CD4-positive, alpha-beta T cell treated with Interleukin-15 for 4 hours (primary cell): ENCODE measurements at places on chromosomes 4 and X.

- DNase-seq, result no peak
Observed at GRCh38 chrX:107827852-107828251, 2.2 kb downstream of the MID2 start.

DNA sequence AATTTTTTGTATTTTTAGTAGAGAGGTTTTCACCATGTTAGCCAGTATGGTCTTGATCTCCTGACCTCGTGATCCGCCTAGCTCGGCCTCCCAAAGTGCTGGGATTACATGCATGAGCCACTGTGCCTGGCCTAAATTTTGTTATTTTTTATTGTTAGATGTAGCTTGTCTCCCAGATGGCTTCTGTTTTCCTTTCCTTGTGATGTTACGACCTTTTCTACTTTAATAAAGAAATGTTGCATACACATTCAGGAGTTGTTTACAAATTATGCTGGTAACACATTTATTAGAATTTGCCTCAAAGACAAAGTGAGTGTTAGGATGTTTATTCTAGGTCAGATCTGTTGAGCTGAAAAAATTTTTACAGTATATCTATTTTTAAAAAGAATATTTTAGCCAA, 18.4 kb downstream of the PDLIM5 start:
- DNase-seq, result no peak

DNA sequence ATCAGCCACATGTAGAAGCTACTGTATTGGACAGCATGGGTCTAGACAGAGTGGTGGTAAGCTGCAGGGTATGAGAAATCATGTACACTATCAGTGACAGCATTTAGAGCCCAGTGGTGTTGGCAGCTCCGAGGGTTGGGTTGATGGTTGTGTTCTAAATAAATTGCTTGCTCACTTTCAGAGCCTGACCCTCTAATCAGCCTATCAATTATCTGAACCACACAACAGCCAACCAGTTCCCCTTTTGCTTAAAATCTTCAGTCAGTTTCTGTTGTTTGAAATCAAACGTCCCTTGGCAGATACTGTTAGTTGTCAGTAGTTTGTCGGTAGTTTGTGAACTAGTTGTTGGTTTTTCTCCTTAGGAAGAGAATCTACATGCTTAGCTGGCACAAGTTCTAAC, 99.8 kb upstream of the RAI2 start:
- no peak for DNase-seq

DNA sequence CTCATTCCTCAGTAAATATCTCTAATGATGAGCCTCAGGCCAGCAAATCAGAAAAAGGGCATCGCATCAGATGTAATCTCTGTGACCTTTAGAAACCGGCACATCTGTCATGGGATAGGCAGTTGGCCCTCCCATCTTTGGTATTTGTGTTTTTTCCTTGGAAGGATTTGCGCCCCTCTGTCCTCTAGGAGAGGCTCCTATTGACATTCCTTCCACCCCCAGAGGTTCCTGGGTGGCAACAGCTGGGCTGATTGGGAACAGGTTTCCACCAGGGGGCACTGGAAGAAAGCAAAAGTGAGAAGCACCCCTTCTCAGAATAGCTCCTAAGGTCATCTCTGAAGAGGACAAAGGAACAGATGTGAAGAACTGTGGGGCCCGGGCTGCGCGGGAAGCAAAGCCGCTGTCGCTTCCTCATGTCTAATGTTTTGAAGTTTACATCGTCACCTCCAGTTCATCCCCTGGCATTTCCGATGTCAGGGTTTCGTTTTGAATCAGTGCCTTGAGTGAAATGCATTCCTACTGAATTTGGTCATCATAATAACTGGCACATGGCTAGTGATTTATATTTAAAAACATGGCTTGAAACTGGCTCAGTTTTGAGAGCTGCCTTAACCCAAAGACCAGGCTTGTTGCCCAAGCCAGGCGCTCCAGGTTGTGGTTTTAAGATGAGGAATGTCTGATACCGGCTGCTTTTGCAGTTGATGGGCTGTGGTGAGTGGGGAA, 6.2 kb downstream of the TXK start:
- DNase-seq, result peak; percentile 72

DNA sequence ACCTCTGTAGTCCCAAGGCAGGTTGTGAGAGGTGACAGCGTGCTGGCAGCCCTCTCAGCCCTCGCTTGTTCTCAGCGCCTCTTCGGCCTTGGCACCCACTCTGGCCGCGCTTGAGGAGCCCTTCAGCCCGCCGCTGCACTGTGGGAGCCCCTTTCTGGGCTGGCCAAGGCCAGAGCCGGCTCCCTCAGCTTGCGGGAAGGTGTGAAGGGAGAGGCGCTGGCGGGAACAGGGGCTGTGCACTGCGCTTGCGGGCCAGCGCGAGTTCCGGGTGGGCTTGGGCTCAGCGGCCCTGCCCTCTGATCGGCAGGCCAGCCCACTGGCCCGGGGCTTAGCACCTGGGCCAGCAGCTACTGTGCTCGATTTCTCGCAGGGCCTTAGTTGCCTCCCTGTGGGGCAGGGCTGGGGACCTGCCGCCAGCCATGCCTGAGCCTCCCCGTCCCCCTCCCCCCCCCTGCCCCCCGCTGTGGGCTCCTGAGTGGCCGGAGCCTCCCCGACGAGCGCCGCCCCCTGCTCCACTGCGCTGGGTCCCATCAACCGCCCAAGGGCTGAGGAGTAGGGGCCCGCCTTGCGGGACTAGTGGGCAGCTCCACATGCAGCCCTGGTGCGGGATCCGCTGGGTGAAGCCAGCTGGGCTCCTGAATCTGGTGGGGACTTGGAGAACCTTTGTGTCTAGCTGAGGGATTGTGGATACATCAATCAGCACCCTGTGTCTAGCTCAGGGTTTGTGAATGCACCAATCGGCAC, 347.6 kb downstream of the KLHL13 start:
- no peak for DNase-seq

- DNase-seq, result no peak
Observed at GRCh38 chr4:2484185-2484584, 15.3 kb downstream of the RNF4 start.

DNA sequence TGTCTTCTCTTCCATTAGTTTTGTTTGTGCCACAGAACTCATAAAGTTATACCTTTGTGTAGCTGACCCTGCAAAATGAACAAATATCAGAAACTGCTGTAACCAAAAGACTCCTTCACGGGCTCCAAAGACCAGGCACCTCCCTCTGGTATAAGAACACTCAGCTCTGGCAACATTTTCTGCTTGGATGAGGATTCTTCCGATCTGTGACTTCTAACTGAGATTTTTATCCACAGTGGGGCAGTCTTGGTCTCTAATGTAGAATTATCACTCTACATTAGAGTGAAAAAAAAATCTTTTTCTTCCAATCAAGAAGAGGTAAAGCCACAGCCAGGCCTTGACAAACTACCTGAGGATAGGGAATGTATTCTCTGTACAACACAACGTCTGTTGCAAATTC, 38.5 kb upstream of the PRSS48 start:
- DNase-seq, result no peak

DNA sequence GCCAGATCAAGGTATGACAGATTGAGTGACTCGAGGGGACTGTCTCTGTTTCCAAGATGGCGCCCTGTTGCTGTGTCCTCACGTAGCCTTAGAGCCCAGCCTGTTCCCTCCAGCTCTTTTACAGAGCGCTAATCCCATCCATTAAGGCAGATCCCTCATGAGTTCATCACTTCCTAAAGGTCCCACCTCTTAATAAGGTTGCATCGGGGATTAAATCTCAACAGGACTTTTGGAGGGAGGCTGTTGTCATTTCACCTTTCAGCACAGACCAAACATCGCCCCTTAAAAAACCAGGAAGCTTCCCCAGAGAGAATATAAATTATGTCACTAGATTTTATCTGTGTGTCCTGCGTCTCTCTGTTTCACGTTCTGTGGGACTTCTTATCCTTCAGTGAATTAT, 32.6 kb upstream of the DHRSX start:
- DNase-seq, result no peak

GRCh38 chr4:77910676-77911075, 48.0 kb downstream of the MRPL1 start:
- no peak for DNase-seq

- DNase-seq, result no peak
Observed at GRCh38 chrX:73262991-73263390, 48.3 kb upstream of the NAP1L2 start.

- DNase-seq, result no peak
Observed at GRCh38 chr4:100635899-100636298, 118.1 kb upstream of the EMCN start.

- no peak for DNase-seq
Observed at GRCh38 chr4:143458966-143459365, 54.5 kb upstream of the SMARCA5 start.

- DNase-seq, result no peak
Observed at GRCh38 chr4:119783189-119783983, 154.8 kb upstream of the PDE5A start.

- DNase-seq, result no peak
Observed at GRCh38 chrX:118978451-118978850, 4.0 kb downstream of the LONRF3 start.

- DNase-seq, result no peak
Observed at GRCh38 chrX:590693-591404, 39.7 kb upstream of the SHOX start.

DNA sequence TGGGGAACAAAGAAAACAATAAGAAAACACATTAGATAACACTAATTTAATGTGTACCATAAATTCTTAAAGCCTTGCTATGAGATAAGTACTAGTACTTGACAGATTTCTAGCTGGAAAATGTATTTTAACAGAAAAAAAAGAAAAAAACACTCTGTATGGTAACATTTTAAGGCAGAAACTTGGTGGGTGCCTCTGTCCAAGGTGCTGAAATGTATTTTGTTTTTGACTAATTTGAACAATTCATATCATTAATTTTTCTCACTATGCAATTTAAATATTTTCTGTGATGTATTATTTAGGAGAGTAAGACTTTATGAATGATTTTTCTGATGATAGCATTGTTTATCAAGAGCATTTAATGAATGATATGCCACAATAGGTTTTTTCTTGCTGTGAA, 107.5 kb downstream of the GABRG1 start:
- no peak for DNase-seq

DNA sequence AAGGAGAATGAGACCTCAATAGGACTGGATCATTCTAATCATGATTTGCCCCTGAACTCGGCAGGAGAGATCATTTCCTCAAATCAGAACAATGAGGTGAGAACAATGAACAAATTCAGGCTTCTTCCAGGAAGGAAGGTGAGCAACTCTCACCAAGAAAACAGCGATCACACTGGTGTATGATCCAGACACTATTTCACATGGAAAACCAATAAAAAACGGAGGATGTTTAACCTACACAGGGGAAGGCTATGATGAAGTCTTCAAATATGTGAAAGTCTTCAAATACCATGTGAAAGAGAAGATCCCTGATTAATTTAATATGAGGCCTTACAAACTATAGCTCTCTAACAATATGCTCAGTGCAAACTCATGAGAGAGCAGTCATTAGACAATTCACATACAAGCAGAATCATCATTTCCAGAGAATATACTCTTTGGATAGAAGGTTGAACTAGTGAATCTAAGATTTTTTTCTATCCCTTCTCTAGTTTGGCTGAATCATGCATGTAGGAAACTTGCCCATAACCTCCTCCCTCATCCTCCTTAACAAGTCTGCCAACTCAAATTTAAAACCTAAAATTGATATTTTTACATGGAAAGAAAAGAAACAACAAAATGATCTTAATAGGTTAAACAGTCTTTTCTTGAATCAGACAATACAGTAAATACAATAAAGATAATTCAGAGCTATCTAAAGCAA, 122.5 kb downstream of the ADAMTS3 start:
- no peak for DNase-seq

- no peak for DNase-seq
Observed at GRCh38 chrX:140389331-140389730, 115.5 kb downstream of the SOX3 start.

GRCh38 chrX:568311-568710, 62.3 kb upstream of the SHOX start:
- DNase-seq, result no peak

- DNase-seq, result no peak
Observed at GRCh38 chrX:10482261-10482660, 138.1 kb downstream of the MID1 start.

GRCh38 chrX:47180346-47180745, 13.3 kb upstream of the UBA1 start:
- DNase-seq, result no peak

- no peak for DNase-seq
Observed at GRCh38 chr4:132893787-132894186, 255.3 kb upstream of the PCDH10 start.
